Fibroblast of skin of back (primary cell): ENCODE measurements at places on chromosomes 7 and 10.

GRCh38 chr10:20740120-20740519 lies 157.0 kb downstream of the NEBL start:
- DNase-seq, result no peak

- no peak for DNase-seq
Observed at GRCh38 chr10:92047215-92047614, 123.6 kb downstream of the BTAF1 start.

DNA sequence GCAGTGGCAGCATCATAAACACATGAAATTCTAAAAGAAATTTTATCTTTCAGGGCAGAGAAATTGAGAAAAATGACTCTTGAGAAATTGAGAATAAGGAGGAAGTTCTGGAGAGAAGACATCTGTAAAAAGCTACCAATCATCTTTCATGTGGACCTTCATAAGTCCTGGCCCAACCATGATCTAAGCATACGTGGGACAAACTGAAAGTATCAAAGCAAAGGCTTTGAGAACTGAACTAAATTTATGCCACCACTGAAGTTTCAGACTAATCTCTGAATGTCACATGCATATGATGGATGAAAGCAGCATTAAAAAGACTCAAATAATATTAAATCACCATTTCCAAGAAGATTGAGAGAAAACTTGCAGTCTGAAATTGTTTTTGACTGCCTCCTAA lies 1502.8 kb upstream of the LRRTM3 start:
- DNase-seq, result no peak

GRCh38 chr10:77643795-77644468 lies 6.3 kb upstream of the KCNMA1 start:
- DNase-seq, result peak; percentile 71

DNA sequence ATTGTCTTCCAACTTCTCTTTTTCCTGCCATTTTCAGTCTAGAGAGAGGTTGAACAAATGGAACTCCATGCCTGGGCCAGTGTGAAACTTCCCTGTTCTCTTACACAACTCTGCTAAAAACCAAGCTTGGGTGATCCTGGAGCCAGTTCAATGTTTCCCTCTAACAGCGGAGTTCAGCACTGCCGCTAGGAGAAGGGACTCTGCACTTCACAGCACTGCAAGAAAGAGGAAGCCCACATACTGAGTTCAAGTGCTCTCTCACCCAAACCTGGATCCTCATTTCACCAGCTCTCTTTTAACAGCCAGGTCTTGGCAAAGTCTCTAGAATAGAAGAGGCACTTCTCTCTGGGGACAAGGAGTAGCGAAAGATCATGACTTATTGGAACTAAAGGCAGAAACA lies 18.8 kb downstream of the FOXI2 start:
- no peak for DNase-seq

DNA sequence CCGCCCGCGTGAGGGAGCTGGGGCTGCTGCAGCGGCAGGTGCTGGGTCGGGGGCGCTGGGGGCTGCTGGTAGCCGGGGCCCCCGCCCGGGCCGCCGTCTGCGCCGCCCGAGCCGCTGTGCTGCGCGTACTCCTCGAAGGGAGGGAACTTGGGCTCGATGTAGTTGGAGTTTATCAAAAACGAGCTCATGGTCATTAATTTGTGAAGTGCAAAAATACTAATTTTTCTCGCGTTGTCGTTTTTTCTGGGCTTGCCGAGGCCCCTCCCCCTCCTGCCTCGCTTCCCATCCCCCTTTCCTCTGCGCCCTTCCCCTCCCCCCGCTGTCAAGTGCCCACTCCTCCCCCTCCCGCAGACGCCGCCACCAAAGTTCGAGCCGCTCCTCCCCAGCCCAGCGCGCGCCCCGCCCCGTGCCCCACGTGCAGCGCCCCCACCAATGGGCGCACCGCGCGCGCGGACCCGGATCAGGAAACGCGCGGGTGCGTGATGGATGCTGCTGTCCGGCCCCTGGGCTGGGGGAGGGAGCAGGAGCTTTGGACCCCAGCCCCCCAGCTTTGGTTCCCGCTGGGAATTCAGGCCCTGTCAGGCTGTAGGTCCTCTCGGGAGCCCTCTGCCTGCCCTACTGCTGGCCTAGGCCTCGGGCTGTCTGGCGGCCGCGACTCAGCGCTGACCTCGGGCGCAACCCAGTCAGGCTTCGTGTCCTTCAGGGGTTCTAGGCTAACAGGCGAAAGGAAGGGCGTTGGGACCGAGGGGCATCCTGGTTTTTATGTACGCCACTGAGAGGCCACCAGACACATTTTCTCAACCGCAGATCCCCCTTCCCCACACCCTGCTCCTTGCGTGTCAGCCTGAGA lies at the start of gene HOXA4:
Gene HOXA4 (minus strand): TSS at position 218 of the 850 bp plus-strand sequence. CDS start 24 bp downstream, at position 194.
- peak; percentile 17 for DNase-seq

DNA sequence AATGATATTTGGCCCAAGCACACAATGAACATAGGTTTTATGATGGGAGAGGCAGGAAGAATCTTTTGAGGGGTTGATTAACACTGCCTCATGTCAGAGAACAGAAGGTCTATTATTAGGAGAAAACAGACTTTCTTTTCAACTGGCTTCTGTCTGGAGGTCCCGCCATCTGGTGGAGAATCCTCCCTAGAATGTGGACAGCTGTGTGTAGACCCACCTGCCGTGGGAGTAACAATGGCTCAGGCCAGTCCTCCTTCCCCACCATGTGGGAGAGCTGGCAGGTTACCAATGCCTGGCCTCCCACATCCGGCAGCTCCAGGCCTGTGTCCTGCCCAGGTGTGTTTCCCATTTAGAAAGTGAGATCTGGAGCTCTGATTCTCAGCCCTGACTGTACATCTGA lies 70.4 kb upstream of the AOAH start:
- DNase-seq, result no peak

GRCh38 chr10:53918755-53919154 lies 882.3 kb downstream of the PCDH15 start:
- DNase-seq, result no peak

DNA sequence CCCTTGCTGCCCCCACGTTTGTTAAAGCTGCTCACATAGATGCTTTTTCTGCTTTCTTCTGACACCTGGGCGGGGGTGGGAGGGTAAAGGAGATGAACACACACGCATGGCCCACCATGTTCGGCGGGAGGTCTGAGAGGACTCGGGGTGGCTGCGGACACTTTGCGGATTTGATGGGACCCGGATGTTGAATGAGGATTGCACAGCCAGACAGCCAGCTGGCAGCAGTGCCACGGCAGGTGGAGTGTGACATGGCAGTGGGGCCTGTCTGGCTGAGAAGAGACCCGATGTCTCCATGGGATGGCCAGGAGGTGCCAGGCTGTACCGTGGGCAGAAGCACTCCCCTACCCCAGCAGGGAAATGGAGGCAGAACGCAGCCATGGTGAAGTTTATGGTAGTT lies 31.2 kb downstream of the PPP2R2D start:
- DNase-seq, result no peak

DNA sequence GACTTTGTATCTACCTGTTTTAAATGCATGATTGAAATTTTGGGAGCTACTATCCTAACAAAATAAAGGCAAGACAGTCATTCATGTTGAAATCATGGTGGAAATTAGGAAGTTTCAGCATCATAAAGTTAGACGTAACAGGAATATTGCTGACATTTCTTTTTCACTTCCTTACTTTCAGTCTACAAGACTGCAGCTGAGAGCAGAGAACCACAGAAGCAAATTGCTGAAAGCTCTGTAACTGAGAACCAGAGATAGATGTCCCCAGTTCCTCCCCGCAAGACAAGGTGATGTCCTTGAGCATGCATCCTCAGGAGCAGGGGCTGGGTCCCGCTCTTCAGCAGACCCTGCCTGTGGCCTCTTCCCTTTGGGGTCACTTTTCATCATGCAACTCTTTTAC lies 466.3 kb upstream of the POM121L12 start:
- no peak for DNase-seq

- DNase-seq, result no peak
Observed at GRCh38 chr10:34999532-34999931, 90.6 kb downstream of the CUL2 start.

- DNase-seq, result peak; percentile 36
Observed at GRCh38 chr7:22885797-22886261, 63.2 kb upstream of the TOMM7 start.

DNA sequence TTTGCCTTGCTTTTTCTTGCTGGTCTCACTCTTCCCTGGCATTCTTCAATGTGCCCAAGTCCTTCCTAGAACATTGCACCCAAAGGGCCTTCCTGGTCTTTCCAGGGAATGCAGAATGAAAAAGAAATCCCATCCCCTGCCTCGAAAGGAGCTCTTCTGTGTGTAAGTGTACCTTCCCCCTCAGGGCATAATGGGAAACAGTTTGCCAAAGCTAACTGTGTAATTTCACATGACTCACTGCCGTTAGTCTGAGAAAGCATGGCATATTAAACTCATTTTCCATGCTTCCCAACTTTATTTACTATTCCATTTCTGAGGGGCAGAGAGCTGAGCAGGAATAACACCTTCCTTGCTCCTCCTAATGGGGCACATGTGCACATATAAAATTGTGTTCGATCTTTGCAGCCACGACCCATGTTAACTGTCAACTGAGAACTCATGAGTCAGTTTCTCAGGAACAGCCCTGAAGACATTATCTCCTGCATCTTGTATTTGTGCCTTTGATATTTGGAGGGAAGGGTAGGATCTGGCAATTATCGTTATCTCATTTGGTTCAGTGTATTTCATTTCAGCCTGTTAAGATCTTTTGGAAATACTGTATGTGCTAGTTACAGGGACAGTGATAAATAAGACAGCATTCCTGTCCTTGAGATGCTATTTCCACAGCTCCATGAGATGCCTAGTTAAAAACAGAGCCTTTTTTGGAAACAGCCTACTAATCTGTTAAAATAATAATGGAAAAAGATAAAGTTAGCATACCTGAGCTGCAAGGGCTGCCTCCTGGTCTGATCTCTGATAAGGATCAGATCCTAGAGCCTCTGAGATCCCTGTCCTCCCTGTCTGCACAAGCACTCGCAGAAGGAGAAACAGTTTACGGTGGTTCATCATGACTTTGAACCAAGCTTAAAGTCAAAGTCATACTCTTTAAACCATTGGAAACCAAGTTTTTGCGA lies 42.3 kb downstream of the IKZF1 start:
- DNase-seq, result no peak

- peak; percentile 76 for DNase-seq
Observed at GRCh38 chr7:133481676-133482075, 228.8 kb downstream of the EXOC4 start.

DNA sequence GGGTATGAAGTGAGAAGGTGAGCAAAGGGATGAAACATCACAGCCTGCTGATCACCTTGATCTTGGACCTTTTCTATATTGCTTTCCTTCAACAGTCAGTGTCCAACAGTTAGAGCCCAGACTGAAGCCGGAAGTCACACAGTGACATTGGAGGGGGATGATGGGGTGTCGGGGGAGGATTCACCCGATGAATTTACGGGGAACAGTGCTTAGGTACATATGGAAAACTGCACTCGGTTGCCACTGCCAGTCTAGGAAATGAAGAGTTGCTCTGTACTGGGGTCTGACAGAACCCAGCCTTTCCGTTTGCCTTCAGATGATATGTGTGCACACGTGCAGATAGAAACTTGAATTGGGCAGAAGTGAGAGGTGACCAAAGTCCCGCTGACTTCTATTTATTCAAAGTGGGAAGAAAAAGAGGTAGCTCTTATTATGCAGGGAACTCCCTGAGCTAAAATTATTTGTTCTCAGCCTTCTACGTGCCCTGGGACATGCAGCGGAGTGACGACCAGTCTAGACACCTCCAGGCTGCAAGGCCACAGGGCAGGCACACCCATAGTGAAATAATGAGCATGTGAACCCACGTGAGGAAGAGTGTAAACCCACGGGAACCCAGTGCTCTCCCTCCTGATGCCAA lies 107.2 kb upstream of the INHBA start:
- no peak for DNase-seq

- DNase-seq, result no peak
Observed at GRCh38 chr7:33624215-33624614, 281.1 kb upstream of the BMPER start.

DNA sequence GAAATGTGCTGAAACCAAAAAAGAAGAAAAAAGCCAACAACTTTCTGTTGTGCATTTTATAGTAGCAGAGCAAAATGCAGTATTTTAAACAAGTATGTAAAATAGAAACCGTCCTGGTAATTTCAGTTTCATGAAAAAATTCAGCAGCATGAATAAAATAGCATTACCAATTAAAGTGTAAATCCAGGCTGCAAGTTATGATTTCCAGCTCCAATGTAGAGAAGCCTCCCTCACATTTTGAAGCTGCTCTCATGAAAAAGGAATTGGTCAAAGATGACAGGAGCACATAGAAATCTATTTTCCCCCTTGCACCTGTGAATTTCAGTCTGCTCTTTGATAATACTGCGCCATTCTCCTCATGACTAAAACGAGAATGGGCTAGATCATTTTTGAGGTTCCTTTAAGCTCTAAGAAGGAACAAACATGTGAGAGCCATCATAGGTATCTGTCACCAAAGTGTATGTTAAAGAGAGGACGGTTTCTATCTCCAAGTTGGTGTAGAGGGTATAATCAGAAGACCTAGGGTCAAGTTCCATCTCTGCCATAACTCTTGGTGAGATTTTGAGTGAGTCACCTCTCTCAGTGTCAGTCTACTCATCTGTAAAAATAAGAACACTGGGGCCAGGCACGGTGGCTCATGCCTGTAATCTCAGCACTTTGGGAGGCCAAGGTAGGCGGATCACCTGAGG lies 107.5 kb downstream of the MTPAP start:
- DNase-seq, result no peak

DNA sequence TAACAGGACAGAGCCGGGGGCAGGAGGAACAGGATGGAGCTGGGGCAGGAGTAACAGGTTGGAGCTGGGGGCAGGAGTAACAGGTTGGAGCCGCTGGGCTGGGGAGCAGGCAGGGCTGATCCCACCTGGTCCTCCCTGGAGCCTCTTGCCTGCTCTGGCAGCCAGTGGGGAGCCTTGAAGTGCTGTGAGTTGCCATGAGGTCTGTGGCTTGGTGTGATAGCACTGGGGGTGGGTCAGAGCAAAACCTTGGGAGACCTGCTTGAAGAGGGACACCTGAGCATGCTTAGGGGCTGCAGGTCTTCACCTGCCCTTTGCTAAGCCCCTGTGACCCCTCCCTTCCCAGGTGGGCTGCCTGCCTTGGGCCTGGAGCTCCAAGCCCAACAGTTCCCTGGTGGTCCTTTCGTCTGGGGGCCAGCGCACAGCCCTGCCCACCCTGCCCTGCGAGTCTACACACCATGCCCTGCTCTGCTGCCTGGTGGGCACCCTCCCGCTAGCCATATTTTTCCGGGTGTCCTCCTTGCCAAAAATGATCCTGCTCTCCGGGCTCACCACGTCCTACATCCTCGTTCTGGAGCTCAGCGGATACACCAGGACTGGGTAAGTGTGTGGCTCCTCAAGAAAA lies 111.6 kb downstream of the ADCY1 start:
- DNase-seq, result no peak
